ENCODE measurements at places on chromosomes 5 and 9.

- DNase-seq, result no peak
Measured at GRCh38 chr5:91206734-91207133, 176.4 kb downstream of the ARRDC3 start.

GRCh38 chr5:44538797-44539601 lies 149.8 kb upstream of the FGF10 start:
- DNase-seq, result no peak

DNA sequence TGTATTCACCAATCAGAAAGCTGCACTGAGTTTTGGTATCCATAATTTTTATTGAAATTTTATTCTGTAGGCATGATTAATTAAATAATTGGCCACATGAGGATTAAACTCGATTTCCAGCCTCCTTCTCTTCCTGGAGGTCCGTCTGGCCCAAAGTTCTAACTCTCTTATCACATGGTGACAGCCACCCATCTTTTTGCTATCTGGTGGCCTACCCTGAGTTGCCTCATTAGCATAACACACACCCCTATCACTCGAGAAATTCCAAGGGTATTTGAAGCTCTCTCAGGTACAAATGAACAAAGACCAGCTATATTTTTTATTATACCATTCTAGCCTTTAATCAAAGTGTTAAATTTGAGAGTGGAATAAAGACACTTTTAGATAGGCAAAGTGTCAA lies 57.7 kb downstream of the APC start:
- DNase-seq, result no peak

DNA sequence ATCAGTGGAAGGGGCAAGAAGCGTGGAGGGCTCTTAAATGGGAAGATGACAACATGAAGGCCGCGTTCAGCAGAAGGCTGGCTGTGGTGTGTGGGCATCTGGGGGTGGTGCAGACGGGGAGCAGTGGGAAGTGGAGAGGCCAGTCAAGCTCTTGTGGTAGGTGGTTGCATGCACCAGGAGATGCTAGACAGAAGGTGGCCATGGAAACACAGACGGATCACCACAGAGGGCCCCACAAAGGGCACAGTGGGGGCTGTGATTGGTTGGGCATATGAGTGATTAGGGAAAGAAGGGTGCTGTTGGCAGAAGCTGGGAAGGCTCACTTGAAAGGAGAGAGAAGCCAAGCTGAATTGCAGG lies 14.7 kb downstream of the MTMR12 start:
- DNase-seq, result no peak

DNA sequence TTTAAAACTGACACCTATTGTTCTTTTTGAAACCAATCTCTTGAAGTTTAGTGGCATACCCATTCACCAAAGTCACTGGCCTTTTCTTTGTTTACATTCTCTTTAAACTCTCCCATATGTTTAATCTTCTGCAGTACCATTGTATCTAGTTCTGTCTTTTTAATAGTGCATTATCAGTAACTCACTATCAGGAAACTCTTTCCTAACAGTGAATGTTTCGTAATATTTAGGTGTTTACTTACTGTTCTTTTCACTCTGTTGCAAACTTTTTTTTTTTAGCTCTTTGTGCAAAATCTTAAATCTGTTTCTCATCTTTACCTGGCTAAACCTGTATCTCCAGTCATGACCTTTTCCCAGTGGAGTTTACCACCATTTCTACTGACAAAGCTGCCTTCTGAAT lies 17.2 kb downstream of the SMAD5 start:
- DNase-seq, result no peak

GRCh38 chr5:150213530-150213929 lies 23.7 kb downstream of the SLC6A7 start:
- DNase-seq, result peak; percentile 65

DNA sequence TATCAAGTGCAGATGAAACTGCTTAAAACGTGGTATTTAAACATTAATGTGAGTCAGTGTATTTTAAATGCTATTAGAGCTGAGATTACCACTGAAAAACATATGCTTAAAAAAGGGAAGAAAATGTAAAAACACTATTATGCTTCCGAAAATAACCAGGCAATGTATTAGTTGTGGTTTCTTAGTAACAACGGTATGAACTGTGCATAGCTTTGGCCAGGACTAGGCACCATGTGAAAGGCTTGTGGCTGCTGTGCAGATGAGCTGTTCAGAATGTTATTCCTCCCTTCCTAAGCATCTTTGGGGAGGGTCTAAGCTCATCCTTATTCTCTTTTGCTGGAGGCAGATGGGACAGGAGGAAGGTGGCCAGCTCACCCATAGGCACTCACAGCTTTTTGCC lies 84.9 kb downstream of the NTRK2 start:
- DNase-seq, result no peak

DNA sequence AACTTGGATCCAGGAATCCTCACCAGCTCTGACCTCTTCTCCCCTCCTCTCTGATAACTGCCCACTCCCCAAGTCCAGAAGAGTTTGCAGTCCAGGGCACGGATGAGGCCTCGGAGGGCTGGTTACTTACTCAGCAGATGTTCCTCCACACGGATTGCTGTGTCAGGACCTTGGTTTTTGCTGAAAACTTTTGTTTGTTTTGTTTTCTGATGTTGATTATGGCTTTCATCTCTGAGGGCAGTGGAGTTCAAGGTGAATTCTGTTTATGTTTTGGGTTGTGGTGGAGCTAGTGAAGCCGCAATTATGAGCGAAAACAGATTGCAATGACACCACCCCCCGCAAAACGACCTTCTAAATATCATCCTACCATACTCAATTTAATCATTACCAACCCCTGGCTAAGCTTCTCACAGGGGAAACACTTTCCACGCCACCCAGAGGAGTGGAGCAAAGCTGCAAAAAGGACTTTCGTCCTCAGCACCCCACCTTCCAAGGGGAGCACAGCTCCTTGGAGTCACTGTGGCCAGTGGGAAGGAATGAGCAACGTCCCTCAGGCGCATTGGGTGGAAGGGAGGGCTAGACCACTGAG lies 92.7 kb upstream of the SAP30L start:
- no peak for DNase-seq

DNA sequence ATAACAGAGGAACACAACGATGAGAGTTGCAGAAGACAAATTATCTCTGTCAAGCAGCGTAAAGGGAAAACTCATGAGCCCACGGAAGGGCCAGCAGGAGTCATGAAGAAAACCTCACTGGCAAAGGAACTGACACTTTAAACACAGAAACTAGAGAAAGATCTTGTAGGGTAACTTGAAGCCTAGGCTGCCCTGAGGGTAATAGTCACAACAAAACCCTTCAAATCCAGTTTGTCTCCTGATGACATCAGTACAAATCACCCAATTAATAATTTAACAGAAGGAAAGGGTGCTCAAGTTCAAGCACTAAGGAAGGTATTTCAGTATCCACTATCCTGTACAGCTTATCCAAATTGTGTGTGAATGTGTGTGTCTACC lies 549.1 kb downstream of the MTRR start:
- DNase-seq, result no peak

- no peak for DNase-seq
Measured at GRCh38 chr5:39005566-39006232, 68.5 kb downstream of the RICTOR start.

- DNase-seq, result peak; percentile 43
Measured at GRCh38 chr5:142317753-142318152, 7.1 kb downstream of the SPRY4 start.

DNA sequence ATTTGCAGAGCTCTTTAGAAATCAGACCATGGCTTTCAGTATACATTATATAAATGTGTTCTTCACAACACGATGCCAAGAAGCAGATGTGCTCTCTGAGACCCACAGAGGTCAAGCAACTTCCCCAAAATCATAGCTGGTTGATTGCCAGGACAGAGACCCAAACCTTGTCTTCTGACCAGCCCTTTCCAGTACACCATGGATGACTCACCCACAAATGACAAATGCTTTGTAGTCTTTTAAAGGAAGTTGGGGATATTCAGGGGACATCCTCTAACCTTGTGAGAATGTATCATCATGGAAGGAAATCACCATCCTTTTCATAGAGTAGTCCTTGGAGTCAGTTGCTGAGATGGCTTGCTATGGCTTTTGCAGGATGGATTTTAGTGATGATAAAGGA lies 30.1 kb downstream of the ZNF462 start:
- DNase-seq, result no peak

DNA sequence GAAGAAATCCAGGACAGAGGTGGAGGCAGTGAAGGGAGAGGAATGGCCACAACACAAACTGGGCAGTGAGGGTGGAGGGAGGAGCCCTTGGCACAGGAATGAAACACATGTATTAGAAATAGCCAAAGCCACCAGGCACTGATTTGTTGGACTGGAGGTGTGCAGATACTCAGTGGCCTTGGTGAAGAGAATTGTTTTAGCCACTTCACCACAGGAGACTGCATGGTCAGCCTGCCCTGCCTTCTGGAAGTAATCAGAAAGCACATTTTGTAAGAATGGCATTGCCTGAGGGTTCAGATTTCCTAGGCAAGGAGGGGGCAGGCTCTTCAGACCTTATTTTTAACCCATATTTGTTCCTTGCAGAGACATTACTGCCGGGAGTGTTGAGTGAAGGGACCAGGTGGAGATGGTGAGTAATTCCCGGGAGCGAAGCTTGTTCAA lies 2.2 kb downstream of the SGCD start:
- DNase-seq, result peak; percentile 39

GRCh38 chr9:122133984-122134535 lies 25.5 kb downstream of the NDUFA8 start:
- no peak for DNase-seq

DNA sequence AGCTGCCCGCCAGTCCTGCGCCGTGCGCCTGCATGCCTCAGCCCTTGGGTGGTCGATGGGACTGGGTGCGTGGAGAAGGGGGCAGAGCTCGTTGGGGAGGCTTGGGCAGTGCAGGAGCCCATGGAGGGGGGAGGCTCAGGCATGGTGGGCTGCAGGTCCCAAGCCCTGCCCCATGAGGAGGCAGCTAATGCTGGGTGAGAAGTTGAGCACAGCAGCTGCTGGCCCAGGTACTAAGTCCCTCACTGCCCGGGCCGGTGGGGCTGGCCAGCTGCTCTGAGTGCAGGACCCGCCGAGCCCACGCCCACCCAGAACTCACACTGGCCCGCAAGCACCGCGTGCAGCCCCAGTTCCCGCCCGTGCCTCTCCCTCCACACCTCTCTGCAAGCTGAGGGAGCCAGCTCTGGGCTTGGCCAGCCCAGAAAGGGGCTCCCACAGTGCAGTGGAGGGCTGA lies 764.3 kb upstream of the TYRP1 start:
- no peak for DNase-seq

GRCh38 chr9:33676746-33677505 lies 118.4 kb upstream of the PRSS3 start:
- DNase-seq, result peak; percentile 75

DNA sequence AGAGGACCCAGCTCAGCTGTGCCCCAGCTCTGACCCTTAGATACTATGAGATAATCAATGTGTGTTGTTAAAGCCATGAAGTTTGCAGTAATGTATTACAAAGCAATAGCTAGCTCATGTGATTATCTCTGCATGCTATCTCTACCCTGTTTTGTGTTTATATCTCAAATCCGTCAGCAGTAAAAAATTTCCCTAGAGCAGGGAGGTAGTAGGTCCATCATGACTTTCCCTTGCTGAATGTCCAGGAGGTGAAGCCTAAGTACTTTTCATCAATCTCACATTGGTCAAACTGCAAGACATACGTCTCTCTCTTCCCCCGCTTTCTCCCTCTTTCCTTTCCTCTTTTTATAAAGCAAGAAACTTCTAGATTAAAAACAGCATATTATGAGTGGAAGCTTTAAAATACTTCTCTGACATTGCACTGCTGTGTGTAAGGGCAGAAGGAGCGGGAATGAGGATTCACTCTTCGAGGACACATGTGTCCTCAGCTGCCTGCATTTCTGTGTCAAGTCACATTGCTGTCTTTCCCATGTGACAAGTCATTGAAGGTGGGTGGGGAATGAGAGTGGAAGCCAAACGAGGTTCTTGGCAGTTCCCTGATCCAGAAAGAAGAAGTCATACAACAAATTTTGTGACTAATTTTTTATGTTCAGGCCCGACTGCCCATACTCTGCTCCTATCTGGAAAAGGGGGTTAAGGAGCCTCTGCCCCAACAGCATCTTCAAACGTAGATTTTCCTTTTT lies 93.1 kb upstream of the RETREG1 start:
- no peak for DNase-seq

DNA sequence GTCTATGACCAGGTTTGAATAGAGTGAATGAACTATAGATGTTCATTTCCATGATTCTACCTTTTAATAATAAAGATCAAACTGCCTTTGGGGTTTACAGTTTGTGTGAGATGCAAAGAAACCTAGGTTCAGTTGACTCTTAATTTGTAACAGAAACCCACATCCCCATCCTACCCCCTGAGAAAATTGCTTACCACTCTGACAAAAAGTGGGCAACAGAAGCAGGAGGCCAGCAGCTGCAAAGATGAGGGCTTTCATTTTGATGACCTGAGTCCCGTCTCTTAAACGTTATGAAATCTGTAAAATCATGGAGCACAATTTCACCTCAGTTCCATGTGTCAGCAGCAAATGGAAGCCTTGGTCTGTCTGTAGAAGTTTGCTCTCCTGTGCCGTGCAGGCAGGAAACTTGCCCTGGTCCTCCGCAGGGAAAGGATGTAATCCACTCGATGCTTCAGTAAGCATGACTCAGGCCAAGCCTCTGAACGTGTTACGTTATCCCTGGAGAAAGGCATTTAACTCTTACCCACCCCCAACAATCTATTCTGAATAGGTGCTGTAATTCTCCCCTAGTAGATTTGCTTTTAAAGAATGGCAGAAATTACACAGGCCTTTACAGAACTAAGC lies at the start of gene F2RL2:
Gene F2RL2, minus strand, starts transcription at position 431 of the 624 bp plus-strand sequence. Its CDS starts 173 bp downstream, at position 258.
- DNase-seq, result peak; percentile 36

GRCh38 chr5:143154510-143155370 lies 248.7 kb downstream of the NR3C1 start:
- no peak for DNase-seq

GRCh38 chr5:50965654-50966375 lies 299.4 kb downstream of the PARP8 start:
- DNase-seq, result no peak

GRCh38 chr5:42950456-42951292 lies 89.4 kb downstream of the ANXA2R start:
- DNase-seq, result peak; percentile 72

- DNase-seq, result no peak
Measured at GRCh38 chr9:113957821-113958341, 81.8 kb downstream of the ZNF618 start.

DNA sequence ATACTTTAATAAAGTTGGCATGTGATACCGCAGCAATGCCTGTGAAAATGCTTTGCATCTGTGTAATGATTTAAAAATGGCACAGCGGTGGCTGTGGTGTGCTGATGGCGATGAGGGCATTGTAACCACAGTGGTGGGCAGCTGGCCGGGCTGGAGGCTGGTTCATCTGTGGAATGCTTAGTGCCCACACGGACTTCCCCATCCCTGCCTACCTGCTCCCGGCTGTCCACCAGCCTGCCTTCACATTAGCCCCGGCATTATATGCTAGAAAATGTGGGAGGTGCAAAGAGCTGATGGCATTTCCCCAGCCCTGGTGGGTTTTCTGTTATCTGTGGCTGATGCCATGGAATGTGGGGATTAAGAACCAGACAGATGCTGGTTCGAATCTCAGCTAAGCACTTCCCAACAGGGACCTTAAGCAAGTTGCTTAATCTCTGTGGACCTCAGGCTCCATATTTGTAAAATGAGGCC lies 2.9 kb upstream of the NDST1 start:
- DNase-seq, result no peak

- no peak for DNase-seq
Measured at GRCh38 chr9:115653171-115653606, 500.4 kb upstream of the PAPPA start.

GRCh38 chr5:107153283-107153682 lies 517.5 kb downstream of the EFNA5 start:
- no peak for DNase-seq

Measured in left hindlimb (tissue), 1 donor.